ENCODE measurements at places on chromosomes 7 and 10.

DNA sequence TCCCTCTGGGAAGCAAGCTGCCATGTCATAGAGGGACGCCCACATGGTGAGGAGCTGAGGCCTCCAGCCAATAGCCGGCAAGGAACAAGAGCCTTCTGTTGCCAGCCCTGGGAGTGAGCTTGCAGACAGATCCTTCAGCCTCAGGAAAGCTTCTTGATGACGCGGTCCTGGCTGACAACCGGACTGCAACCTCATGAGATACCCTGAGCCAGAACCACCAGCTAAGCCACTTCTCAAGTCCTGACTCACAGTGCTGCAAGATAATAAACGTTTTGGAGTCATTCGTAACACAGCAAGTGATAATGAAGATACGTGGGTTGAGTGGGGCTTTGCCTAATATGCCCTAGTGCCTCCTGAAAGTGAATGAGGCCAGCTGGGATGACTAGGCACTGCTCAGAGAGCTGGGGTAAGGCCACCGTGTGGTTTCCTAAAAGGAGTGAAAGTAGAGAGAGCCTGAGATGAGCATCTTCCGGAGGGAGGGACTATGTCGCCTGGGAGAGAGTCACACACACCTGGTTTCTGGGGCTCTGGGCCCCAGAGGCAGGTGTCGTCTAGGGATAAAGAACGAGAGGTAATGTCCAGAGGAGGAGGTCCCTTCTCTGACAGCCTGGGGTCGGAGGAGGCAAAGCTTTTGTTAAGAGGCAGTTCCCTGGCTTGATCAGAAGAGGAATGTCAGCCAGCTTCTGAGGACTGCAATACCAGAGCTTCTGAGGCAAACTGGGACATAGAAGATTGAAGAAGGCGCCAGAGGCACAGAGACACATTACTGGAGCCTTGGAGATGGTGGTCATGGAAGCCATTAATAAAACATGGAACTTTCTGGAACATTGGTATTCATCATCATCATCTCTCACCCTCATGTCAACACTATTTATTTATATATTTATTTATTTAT lies 53.6 kb downstream of the PYROXD2 start:
- peak; percentile 47 for DNase-seq

- no peak for DNase-seq
These were observed 90.3 kb upstream of the ELMO1 start for GRCh38 chr7:37538945-37539344.

GRCh38 chr7:113790025-113790424 lies 128.8 kb downstream of the PPP1R3A start:
- no peak for DNase-seq

- no peak for DNase-seq
These were observed 132.2 kb downstream of the TCERG1L start for GRCh38 chr10:131179361-131179760.

DNA sequence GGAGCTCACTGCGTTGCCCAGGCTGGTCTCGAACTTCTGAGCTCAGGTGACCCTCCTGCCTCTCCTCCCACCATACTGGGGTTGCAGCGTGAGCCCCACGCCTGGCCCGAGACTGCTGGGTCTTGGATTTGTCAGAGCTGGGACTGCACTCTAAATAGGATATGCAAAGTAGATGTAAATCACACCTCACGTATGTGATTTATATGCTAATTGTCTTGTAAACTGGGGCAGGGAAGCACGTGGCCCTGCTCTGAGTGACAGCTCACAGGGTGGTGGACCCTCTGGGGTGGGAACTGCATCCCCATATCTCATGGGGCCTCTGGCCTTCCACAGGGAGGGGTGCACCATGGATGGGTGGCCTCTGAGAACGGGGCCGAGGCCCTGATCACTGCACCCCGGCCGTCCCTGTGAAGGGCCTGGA lies 34.1 kb downstream of the GET4 start:
- no peak for DNase-seq

- DNase-seq = no peak
These were observed 16.1 kb downstream of the COL17A1 start for GRCh38 chr10:104069613-104070012.

DNA sequence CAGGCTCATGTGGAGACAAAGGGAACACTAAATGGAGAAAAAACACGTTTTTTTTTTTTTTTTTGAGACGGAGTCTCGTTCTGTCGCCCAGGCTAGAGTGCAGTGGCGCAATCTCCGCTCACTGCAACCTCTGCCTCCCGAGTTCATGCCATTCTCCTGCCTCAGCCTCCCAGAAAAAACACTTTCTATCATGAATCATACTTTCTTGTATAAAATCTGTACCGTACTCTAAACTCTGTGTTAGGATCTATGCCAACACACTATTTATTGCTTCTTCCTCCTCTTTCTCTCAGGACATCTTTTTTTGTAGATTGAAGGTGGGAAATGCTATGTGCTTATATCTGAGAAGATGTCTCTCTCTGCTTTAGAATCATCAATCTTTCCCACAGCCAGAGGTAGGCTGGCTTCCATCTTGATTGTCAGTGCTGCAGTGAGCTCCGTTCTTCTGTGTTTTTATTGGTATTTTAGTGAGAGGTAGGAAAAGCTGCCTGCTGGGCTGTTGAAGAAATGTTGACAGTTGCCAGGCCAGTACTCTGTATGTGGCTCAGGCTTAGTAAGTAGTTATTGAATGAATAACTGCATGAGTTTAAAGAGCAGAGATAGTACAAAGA lies 101.1 kb downstream of the GPR85 start:
- no peak for DNase-seq

Measured in hindlimb muscle (tissue), 1 donor.